ENCODE measurements at places on chromosomes 12 and 14.

GRCh38 chr14:26163761-26164160, 434.1 kb downstream of the NOVA1 start:
- DNase-seq: no peak

DNA sequence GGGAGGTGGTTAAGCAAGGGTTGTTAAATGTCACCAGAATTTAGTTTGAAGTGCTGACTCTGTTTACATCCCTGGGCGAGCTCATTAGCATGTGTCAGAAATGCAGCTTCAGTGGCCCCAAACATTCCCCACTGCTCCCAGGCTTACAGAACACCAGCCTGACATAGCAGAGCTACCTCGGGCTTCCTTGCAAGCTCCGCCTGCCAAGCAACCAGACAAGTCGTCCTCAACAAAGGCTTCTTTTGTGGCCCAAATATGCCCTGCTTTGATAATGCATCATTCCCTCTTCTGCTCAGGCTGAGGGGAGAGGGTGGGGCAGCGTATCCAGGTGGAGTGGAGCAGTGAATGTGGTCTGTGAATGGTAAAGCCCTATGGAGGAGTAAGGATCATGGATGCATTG, 28.0 kb downstream of the ERH start:
- DNase-seq: no peak

DNA sequence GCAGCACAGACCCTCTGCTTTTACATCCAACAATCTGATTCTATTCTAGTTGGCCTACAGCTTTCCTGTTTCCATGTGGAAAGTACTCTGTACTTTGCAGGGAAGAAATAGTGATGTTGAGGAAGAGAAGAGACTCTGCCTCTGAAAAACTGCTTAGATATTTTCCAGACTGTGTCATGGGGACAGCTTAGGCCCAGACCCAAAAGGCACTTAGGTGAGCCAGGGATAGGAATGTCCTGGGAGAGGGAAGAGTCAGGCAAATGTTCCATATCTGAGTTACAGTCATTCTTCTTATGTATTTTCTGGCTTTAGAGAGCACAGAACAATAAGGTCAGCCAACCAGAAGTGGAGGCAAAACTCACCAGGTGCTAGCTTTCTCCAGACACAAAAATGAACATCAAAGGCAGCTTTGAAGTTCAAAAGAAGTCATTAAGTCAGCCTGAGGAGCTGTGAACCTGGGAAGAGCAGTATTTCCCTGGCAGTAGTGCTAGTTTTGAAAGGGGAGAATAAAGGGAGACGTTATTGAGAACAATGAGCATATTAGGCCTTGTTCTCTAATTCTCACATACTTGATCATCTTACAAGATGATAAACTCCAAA, 199.7 kb upstream of the LMNTD1 start:
- no peak for DNase-seq

- no peak for DNase-seq
Measured at GRCh38 chr12:101671157-101671791, 26.2 kb upstream of the CHPT1 start.

GRCh38 chr12:116293687-116294453, 16.4 kb upstream of the MED13L start:
- no peak for DNase-seq

GRCh38 chr14:24310646-24311604, at the start of gene LTB4R:
Gene LTB4R, plus strand, starts transcription at chr14:24311502. Its CDS starts 4,150 bp downstream, at chr14:24315652.
- peak; percentile 52 for DNase-seq

- DNase-seq: no peak
Measured at GRCh38 chr12:110301065-110301806, 20.2 kb downstream of the ATP2A2 start.

GRCh38 chr14:35819591-35820540, 6.3 kb upstream of the BRMS1L start:
- no peak for DNase-seq

- DNase-seq: no peak
Measured at GRCh38 chr14:58549105-58549757, 88.5 kb upstream of the DACT1 start.

GRCh38 chr12:75876832-75877762, 154.5 kb downstream of the PHLDA1 start:
- no peak for DNase-seq

DNA sequence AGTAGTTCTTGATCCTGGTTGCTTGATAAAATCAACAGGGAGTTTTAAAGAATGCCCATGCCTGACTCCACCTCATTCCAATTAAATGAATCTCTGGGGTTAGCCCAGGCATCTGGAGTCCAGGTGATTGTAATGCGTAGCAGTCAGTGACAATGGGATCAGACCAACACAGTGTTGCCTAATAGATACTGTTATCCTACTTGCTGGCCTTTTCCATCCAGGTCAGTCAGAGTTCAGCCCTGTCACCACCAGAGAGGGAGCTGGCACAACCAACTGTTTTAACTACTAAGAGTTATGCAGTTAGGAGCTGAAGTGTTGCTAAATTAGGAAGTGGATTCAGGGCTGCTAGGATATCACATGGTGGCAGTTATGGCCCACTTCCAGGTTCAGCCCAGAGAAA, 107.1 kb downstream of the GPR135 start:
- DNase-seq: no peak

- no peak for DNase-seq
Measured at GRCh38 chr12:94769047-94769420, 118.7 kb upstream of the TMCC3 start.

DNA sequence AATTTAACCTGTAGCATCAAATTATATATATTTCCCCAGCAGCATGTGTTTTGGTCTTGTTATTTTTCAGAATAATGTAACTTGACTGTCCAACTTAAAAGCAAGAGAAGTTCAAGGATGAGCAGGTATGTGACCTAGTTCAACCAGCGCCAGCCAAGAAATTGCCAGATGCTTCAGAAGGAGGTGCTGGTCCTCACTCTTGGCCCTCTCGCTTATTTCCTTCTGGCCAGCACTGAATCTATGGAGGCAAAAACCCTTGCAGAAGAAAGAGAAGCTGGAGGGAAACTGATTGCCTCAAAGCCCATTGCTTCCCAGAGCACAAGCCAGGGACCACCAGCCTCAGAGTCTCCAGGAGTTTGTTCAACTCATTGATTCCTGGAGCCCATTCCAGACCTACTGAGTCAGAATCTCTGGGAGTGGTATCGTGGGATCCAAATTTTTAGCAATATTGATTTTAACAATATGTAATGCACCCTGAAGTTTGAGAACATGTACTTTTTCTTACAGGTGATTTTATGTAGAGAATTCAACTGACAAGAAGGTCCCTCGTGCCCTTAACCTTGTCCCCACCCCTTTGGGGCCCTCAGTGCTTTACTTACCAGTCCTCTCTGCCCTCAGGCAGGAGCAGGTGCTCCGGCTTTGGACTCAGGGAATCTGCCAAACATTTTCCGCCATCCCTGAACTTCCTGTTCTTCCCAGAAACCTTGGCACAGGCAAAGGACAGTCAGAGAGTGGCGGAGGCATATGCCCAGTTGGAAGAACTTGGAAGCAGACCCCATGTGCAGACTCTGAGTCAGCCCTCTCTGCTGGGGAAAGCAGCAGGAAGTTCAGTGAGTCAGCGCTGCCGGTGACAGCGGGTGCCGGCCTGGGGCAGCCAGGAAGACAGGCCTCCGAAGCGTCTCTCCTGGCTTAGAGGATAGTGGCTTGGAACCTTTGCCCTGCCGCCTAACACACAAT, 10.4 kb downstream of the BEST3 start:
- DNase-seq: no peak

DNA sequence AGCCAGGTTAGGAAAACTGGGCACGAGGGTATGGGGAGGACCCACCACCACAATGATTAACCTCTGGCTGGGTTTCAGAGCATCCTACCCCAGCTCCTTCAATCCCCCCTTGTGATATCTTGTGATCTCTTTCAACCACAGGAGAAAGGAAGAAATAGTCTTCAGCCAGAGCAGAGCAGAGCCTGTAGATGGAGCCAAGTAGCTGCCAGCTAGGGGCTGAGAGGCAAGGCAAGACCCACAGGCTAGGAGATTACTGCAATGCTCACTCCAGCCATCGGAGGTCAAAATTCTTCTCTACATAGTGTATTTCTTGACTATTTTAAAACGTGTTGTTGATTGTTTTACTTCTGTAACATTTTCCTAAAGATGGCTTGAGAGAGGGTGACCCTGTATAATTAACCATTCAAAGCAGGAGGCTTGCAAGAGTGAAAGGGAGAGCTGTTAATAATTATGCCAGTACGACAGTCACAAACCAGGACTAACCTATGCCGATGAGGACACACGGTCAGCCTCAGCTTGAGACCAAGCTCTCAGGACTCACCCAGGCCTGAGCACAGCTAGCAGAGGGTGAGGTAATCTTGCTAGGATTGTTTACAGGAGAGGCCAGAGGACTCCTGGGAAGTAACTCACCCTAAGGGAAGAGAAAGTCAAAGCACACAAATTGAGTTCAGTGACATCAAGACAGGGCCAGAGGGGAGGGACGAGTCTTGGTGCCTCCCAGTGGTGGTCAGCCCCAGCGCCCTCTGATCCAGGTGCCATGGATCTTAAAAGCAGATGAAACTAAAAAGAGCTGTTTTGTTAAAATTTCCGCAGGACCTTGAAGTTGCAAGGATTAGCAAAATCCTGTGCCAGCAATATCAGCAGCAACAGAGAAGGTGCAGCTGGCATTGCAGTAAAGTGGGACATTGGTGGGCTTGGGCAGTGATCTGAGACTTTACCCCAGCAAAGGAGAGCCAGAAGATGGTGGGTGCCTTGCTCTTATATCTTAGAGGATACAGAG, 29.8 kb upstream of the CDKN3 start:
- no peak for DNase-seq

- no peak for DNase-seq
Measured at GRCh38 chr14:71498212-71498611, 434.0 kb upstream of the RGS6 start.

DNA sequence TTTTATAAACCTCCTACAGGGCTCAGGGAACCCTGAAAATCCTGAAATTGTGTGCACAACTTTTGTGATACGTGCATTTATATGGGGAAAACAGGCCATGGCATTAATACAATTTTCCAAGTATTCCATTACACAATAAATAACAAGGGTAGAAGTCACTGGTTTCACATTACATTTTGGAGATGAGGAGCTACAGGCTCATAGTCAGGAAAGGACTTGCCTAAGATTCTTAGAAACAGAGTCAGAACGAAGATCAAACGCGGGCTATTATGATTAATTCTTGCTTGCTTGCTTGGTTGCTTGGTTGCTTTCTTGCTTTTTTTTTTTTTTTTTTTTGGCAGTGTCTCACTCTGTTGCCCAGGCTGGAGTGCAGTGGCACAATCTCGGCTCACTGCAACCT, 16.7 kb downstream of the NOS1 start:
- no peak for DNase-seq

GRCh38 chr12:19925841-19926240, 442.5 kb upstream of the PDE3A start:
- DNase-seq: no peak

- DNase-seq: no peak
Measured at GRCh38 chr12:47943623-47944340, 19.6 kb upstream of the TMEM106C start.

DNA sequence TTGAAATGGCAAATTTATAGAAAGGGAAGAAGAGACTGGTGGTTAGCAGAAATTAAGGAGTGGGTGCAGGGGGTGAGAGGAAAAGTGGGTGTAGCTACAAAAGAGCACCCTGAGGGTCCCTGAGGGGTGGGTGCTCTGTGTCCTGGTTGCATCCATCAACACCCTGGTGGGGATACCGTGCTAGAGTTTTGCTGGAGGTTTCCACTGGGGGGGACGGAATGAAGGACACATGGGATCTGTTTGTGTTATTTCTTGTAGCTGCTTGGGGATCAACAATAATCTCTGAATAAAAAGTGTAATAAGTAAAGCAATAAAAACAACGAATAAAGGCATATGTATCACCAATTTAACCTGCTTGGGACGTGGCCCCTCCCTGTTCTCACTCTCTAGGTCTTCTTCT, 175.3 kb downstream of the KIF26A start:
- no peak for DNase-seq

DNA sequence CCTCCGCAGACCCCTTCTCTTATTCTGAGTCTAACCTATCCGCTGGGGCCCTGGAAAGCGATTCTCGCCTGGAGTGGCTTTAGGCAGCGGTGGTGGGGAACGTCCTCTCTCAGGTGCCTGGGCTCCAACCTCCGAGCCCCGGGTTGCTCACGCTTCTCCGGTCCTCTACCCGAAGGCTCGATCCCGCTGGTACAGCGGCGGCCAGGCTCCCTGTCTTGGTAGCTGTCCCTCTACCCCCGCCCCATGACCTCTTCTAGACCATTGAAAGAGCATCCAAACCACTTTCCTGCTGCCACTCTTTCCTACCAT, 505 bp upstream of the HEBP1 start:
- DNase-seq: no peak

- no peak for DNase-seq
Measured at GRCh38 chr12:69355363-69356028, 4.0 kb upstream of the YEATS4 start.

- DNase-seq: no peak
Measured at GRCh38 chr12:66929121-66929520, 250.2 kb upstream of the GRIP1 start.

DNA sequence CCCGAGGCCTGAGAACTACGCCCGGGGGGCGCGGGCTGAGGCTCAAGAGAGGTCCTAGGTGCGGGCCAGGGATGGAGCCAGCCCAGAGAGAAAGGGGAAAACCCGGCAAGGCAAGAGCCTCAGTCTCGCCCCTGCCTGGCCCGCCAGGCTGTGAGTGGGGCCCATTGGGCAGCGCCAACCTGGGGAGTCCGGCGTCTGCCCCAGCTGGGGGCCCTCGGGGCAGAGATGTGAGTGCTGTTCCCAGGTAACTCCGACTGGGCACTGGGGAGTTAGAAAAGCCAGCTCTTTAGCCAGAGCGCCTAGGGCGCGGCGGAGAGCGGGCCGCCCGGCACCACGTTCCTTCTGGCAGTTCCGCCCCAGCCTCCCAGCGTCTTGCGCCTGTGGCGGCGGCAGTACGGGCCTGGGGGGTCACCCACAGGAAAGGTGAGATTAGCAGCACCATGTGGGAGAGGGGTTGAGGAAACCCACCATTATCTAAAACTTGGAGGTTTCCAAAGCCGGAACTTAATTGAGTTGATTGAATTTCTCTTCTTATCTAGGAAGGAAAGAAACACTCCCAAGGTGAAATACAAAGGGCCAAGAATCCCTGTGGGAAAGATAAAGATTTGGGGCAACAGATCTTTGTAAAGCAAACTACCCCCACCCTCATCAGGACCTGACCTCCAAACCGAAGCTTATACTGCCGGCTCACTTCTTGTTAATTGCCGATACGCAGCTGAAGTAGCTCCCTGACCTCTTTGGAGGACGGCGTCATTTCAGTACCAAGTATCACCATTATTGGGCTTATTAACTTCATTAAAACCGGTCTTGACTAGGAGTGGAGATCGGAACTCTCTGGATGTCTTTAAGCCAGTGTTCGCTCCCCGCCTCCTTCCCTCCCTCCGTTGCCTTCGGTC, 11.6 kb downstream of the OTX2 start:
- no peak for DNase-seq
